ENCODE measurements at places on chromosomes 3 and 15.

DNA sequence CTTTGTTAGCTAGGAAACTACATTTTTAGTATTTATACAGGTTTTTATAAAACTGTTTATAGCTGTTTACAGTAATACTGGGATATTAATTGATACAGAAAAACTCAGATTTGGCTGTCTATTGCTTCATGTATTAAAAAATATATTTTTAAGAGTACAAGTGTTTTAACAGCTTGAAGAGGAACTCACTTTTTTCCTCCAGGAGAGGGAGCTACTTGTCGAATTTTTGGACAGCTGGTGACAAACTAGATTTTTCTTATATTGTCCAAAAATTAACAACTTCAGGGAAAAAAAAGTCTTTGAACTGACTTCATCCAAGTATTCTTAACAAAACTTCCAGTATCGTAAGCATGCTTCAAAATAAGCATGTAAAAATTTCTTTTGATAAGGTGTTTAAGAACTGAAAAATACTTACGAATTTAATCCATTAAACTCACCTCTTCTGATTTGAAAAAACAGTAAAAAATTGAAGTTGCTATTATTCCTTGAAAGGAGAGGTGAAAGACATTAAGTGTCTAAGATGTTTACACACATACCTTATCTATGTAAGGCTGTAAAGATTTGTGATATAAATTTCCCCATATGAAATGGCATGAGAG is 4.0 kb downstream of the DIPK2A start:
- DNase-seq = no peak

- DNase-seq = no peak
These were observed 19.5 kb downstream of the ANKUB1 start for GRCh38 chr3:149772861-149773260.

- DNase-seq = no peak
These were observed 88.0 kb downstream of the RPLP1 start for GRCh38 chr15:69540622-69541021.

GRCh38 chr3:185207481-185207880 is 46.4 kb downstream of the EHHADH start:
- no peak for DNase-seq

DNA sequence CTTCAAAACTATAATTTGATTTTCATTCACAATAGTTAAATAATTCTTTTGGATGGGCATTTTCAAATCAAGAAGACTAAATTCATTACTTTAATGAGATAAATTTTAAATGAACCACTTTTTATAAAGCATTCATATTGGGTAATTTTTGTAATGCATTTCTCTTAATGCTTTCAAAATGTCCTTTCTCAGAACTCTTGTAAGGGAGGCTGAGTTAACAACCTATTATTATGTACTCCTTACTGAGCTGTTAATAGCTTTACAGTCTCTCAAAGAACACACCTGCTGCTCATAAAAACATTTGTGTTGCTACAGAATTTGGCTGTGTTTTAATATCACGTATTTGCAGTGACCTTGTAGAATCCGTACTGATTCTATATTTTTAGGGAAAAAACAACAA is 334.0 kb upstream of the ARL6 start:
- no peak for DNase-seq

DNA sequence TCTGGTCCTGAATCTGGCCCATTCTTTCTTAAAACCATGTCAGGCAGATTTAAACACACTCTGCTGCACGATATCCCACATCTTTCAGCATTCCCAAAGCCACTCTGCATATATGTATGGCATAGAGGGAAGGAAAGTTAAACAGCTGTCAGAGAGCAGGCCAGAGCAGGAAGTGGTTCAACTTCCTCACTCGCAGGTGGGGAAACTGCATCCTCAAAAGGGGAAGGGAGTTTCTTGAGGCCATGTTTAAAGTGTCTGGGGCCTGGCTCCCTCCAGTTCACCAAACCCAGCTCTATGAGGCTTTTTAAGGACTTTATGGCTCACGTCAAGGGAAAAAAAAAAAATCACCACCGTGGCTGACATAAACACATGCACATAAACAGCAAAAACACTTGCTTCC is 123.1 kb downstream of the OPA1 start:
- DNase-seq = no peak

- no peak for DNase-seq
These were observed 32.6 kb downstream of the PLS1 start for GRCh38 chr3:142628801-142629200.

GRCh38 chr3:146814601-146815315 is 209.6 kb upstream of the PLSCR5 start:
- no peak for DNase-seq

GRCh38 chr3:122063908-122064307 is 8.7 kb downstream of the CD86 start:
- DNase-seq = no peak

DNA sequence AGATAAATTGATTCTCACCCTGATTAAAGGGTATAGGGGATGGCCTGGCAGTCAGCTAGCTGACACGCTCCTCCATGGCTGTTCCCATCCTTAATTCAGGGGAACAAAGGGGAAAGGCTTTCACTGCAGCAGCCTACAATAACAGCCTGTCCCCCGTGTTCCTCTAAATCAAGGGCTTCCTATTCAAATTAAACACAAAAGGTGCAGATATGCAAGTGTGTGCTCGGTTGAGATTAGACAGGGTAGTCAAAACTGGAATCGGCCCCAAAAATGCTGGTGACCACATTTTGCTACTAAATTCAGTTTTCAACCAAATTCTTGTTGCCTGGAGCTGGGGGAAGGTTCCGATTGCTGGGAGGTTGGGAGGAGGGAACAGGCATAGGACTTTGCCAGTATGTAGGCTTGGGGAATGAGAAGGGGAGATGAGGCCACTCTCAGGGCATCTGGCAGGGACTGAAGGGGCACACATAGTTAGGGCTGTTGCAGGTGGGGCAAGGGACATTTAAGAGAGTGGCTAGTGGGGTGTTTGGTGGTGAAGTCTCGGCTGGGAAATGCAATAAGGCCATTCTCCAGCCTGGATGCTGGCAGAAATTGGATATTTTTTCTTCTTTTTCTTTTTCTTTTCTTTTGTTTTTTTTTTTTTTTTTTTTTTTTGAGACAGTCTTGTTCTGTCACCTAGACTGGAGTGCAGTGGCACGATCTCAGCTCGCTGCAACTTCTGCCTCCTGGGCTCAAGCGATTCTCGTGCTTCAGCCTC is 32.9 kb upstream of the CTSH start:
- DNase-seq = no peak

DNA sequence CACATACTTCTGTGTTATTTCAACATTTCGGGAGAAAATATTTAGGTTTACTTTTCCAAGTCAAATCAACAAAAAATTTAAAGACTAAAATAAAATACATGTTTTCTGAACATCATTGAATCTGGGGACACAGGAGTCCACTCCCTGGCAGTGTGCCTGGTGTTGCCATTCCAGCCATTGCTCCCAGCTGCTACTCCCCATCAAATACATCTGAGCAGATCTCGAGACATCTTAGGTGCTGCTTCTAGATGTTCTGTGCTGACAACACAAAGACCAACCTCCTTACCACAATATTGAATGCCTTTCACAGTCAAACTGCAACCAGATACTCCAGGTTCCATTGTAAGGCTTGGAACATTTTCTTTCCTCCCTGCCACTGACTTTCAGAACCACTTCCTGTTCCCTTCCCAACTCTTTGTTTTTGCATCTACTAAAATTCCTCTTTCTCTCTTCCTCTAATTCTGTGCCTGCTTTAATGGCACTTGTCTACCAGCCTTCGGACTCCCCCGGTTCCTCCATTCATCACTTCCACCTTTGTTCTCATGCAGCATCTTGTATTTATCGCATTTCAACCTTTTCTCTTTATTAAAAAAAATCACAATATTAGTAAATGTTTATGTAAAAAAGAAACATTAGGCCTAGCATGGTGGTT is 81.1 kb upstream of the SLC4A7 start:
- DNase-seq = no peak

- DNase-seq = no peak
These were observed 3.3 kb upstream of the SNX33 start for GRCh38 chr15:75644376-75644775.

DNA sequence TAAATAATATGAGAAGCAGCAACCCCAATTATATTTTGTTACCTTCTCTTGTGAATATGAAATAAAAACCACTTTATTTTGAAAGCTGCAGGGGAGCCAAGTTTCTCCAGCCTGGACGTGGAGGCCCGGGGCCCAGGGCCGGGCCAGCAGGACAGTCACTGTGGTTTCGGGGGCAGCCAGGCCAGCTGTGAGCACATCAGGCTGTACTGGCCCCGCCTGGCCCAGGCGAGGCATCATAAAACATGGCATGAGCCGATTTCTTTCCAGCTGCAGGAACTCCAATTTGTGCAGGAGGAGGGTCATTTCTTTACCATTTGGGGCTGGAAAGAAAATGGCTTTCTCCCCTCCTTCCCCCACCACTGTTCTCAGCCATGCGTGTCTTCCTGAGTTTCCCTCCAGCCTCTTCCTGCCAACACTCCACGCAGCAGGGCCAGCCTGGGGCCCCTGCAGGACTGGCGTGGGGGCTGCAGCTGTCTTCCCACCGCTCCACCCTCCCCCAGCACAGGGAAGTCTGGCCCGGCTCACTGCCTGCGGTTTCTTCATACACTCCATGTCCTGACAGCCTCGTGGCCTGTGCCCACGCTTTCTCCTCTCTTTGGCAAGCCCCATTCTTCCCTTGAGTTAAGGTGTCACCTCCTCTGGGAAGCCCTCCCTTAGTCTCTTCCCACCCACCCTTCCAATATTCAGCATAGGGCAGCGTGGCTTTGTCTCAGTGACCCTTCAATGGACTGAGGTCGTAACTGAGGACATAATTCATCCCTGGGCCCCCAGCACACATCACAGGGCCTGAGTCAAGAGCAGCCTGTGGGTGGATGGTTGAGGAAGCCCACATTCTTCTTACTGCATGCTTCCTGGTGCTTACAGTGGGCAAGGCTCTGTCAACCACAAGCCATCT is 135.8 kb downstream of the CHSY1 start:
- no peak for DNase-seq

- DNase-seq = no peak
These were observed 16.5 kb downstream of the SLC51A start for GRCh38 chr3:196232882-196233251.

DNA sequence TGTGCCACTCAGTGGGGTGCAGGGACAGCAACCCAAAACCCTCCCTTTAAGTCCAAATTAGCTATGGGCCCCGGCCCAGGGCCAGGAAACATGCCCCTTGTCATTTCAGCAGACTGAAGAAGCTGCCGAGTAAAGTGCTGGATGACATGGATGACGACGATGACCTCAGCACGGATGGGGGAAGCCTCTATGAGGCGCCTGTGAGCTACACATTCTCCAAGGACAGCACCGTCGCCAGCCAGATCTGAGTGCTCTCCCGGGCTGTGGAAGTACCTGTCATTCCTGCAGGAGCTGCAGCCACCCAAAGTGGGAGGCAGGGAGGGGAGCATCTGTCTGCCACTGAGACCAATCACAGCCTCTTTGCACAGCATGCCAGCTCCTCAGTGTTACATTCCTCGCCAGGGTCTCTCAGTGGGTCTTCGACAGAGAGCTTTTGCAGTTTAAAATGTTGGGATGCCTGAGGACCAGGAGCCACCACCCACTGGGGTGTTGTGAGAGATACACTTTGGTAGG is 44.4 kb upstream of the MYZAP start:
- DNase-seq = no peak

GRCh38 chr3:14353502-14353901 is 48.9 kb upstream of the SLC6A6 start:
- no peak for DNase-seq

DNA sequence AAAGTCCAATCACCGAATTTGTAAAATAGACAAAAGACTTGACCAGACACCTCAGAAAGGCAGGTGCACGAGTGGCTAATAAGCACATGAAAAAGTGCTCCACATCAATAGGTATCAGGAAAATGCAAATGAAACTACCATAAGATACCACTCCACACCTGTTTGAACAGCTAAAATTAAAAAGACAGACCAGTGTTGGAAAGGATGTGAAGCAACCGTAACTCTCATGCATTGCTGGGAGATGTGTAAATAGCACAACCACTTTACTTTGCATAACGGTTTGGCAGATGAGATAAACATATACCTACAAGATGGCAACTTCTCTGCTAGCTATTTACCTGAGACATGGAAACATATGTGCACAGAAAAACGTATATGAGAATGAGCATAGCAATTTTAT is 56.9 kb downstream of the CADPS start:
- DNase-seq = no peak

GRCh38 chr3:71309342-71309741 is 274.2 kb downstream of the FOXP1 start:
- DNase-seq = no peak

DNA sequence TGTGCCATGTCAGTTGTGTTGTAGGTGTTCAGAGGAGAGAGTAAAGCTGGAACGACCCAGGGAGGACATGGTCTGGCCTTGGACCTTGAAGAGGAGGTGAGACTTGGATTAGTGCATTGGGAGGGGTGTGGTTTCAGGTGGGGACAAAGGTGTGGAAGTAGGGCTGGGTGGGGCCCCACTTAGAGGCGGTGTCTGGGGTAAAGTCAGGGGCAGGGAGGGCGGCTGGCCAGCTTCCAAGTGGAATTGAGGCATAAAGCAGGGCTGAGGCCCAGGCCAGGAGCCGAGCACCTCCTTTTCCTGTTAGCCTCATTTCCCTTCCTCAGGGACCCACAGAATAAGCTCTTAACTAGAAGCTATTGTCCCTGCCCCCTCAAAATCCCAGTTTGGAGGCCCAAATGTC is 36.2 kb upstream of the FLNB start:
- no peak for DNase-seq

GRCh38 chr3:57041674-57042073 is 18.8 kb upstream of the SPATA12 start:
- DNase-seq = no peak

DNA sequence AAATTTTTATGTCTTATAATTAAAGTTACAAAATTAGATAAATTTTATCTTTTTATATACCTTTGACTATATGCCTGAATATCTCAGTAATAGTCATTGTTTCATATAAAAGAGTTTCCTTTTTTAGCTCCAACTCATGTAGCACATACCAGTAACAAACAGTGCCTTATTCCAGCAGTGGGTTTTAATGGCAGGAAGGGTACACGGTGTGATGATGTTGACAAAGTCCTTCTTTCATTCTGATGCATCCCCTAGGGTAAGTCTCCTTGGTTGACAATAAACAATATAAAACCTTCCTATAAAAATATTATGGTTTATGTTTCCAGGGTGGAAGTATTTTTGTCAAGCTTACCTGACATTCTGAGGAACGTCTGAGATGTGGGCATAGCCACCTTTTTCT is 77.2 kb upstream of the FGF12 start:
- DNase-seq = no peak

DNA sequence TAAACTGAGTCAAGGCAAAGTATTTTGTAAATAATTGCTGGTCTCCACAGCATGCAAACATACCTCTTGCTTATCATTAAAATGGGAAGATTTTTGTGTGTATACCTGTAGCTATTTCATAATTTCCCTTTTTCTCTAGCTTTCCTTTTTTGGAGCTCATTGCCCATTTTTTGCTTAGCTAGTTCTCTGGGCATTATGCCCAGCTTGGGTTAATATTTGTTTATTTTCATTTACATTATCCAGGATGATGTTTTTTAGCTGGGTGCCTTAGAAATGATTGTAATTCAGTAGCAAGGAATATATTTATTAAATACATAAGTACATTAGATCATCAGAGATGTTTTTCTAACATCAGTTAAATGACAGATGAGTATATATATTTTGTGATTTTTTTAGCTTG is 1271.7 kb upstream of the GBE1 start:
- no peak for DNase-seq

Data from activated CD8-positive, alpha-beta memory T cell treated with anti-CD3 and anti-CD28 coated beads for 1 hour (primary cell).